ENCODE measurements at places on chromosomes 1 and 21. TPM values are rescaled to one million over a fixed set of nuclear protein-coding genes. Genes with fewer than 3 reads are reported as not detected.

The ITGB2 gene
- not detected for polyA plus RNA-seq

The ADORA1 gene
- 7.2 TPM for polyA plus RNA-seq

The CDA gene
- not detected for polyA plus RNA-seq

The PPOX gene
- 93.9 TPM for polyA plus RNA-seq

The ZNF648 gene
- polyA plus RNA-seq = not detected

The SLC9C2 gene
- polyA plus RNA-seq = 0.31 TPM

The BMP8B gene
- polyA plus RNA-seq = 0.04 TPM

The GPATCH4 gene
- 1.3 TPM for polyA plus RNA-seq

The LIPI gene
- not detected for polyA plus RNA-seq

The DIO1 gene
- polyA plus RNA-seq = not detected

The GUK1 gene
- 502 TPM for polyA plus RNA-seq

The DTL gene
- 1.1 TPM for polyA plus RNA-seq

The AJAP1 gene
- 11.0 TPM for polyA plus RNA-seq

The CNIH4 gene
- 44.2 TPM for polyA plus RNA-seq

The LRRC38 gene
- not detected for polyA plus RNA-seq

The BRINP2 gene
- polyA plus RNA-seq = 12.9 TPM

The IFNLR1 gene
- polyA plus RNA-seq = 0.16 TPM

The RUSC1 gene
- polyA plus RNA-seq = 58.1 TPM

The SLC44A5 gene
- polyA plus RNA-seq = 53.0 TPM

The CD48 gene
- not detected for polyA plus RNA-seq

The NUDT4B gene
- 6.6 TPM for polyA plus RNA-seq

The TMEM125 gene
- not detected for polyA plus RNA-seq

The NOTCH2NLA gene
- not detected for polyA plus RNA-seq

The TDRD5 gene
- not detected for polyA plus RNA-seq

The TFAP2E gene
- polyA plus RNA-seq = 7.6 TPM

The NVL gene
- polyA plus RNA-seq = 84.2 TPM

The FABP3 gene
- 5.8 TPM for polyA plus RNA-seq

The LYPD8 gene
- polyA plus RNA-seq = not detected

The ZBTB8B gene
- 5.0 TPM for polyA plus RNA-seq

The RASAL2 gene
- polyA plus RNA-seq = 73.3 TPM

The F13B gene
- not detected for polyA plus RNA-seq

The CALML6 gene
- polyA plus RNA-seq = not detected

The RNF186 gene
- not detected for polyA plus RNA-seq

The RAB25 gene
- polyA plus RNA-seq = 1.3 TPM

The KPRP gene
- not detected for polyA plus RNA-seq

The INKA2 gene
- 0.77 TPM for polyA plus RNA-seq

The CELA3B gene
- not detected for polyA plus RNA-seq

The CDCA8 gene
- 1.0 TPM for polyA plus RNA-seq

The ESPN gene
- not detected for polyA plus RNA-seq

The ORC1 gene
- polyA plus RNA-seq = 0.48 TPM

Measured in neural cell (in vitro differentiated cells).